ENCODE measurements at places on chromosomes 11 and 22.

GRCh38 chr22:23424031-23424430 is 156.1 kb downstream of the IGLL1 start:
- peak overlapping the region; percentile 67 for H3K27ac ChIP-seq
- no peaks in the 10 kb centered on the region for H3K27me3 ChIP-seq
- peaks cover 25% of the 10 kb centered on the region for H3K4me1 ChIP-seq
- H3K4me3 ChIP-seq = no peak overlapping the region
- no peaks in the 10 kb centered on the region for H3K36me3 ChIP-seq

DNA sequence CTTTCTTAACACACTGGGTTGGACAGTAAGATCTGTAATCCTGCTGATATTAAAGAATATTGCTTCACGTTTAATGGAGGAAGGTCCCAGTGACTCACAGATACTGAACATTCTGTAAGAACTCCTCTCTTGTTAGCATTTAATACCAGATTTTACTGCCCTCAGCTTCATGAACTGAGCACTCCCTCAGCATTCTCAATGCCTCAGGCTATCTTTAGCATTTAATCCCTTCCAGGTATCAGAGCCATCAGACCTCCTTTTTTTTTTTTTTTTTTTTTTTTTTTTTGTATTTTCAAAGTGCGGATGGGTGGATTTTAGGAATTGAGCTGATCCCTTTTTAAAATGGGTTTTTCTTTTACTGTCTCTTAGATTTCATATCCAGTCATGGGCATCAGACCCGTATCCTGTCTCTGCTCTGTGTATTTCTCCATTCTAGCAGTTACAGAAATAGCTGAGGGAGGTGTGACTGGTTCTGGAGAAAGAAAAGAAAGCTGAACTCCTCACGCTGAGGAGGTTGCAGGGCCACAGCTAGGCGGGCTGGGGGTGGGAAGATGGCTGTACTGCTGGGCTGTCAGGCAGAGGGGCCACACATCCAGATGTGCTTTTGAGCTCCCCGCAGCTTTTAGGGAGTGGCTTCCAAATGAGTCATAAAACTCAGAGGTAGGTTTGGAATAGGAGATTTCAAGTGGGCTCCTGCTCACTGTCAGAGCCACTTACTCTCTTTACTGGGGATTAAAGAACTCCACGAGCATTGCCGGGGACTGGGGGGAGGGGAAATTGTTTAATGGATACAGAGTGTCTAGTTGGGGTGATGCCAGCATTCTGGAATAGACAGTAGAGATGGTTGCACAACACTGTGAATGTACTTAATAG is 97.0 kb downstream of the SYT9 start:
- peaks cover 35% of the 10 kb centered on the region for H3K27me3 ChIP-seq
- H3K4me1 ChIP-seq = no peaks in the 10 kb centered on the region

DNA sequence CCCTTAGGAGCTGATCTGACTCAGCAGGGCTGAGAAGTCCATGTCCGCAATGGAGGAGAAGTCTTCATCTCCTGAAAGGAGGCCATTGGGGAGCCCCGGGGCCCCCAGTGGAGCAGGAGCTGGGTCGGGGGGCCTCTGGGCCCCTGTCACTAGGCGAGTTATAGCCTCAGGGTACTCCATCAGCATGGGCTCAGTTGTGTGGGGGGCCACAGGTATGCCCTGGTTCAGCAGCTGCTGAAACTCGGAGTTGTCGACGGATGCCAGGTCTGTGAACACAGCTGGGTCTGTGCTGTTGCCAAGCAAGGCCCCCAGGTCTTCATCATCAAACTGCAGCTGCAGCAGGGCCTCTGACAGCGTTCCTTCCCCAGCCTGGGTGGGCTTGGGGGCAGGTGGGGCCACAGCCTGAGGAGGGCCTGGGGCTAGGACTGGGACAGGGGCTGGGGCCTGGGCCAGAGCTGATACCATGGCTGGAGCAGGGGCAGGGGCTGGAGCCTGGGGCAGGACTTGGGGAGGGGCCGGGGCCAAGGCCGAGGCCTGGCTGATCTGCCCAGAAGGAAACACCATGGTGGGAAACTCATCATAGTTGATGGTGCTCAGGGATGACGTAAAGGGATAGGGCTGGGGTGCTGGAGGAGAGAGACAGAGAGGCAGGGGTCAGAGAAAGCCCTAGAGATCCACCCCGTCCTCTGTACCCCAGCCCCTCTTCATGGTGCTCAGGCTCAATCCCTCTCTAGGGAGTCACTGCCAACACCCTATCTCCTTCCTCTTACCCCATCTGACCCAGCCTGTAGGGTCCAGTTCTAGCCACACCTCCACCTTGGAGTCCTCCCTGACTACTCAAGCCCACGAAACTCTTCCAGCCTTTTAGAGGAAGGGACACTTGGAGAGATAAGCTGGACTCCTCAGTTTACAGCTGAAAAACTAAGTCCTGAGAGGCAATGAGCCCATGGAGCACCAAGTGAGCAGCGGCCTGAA is 8.1 kb downstream of the RELA start:
- DNase-seq = no peak
- peaks cover 71% of the 10 kb centered on the region for H3K4me1 ChIP-seq
- peak overlapping the region; percentile 99 for H3K27ac ChIP-seq
- H3K36me3 ChIP-seq = peaks cover 41% of the 10 kb centered on the region

DNA sequence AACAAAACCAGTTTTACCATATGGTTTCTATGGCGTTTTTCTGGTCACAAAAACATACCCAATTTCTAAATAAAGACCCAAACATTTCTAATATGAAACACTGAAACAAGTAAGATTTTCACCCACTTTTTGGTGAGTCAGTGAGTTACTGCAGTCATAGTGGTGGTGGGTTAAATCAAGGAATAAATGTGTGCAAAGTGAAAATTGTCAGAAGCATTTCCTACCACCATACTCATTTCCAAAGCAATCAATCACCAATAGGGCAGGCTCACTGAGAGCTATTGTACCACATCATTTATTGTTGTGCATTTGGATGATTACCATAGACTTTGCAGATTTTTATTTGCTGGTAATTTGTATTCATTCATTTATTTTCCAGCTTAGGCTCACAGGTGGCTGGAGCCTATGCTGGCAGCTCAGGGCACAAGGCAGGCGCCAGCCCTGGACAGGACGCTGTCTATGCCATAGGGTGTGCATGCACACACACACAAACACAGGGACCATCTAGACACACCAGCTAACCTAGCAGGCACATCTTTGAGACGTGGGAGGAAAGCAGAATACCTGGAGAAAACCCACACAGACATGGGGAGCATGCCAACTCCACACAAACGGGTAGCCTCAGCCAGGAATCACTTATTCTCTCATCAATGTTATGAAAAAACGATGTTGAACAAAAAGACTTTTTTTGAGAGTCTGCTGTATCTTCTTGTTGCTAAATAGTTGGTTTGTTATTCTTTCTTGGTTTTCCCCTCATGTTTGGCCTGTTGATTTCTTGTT is 5.1 kb downstream of the FAM118B start:
- H3K27me3 ChIP-seq = no peaks in the 10 kb centered on the region
- H3K4me1 ChIP-seq = peaks cover 59% of the 10 kb centered on the region
- H3K36me3 ChIP-seq = no peaks in the 10 kb centered on the region
- DNase-seq = no peak
- H3K4me3 ChIP-seq = no peak overlapping the region
- no peak overlapping the region for H3K27ac ChIP-seq

- no peaks in the 10 kb centered on the region for H3K4me1 ChIP-seq
- H3K36me3 ChIP-seq = no peaks in the 10 kb centered on the region
- H3K27me3 ChIP-seq = no peaks in the 10 kb centered on the region
- no peak overlapping the region for H3K27ac ChIP-seq
- no peak overlapping the region for H3K4me3 ChIP-seq
Observed at GRCh38 chr22:48740731-48741405, 1086.8 kb downstream of the BRD1 start.
